ENCODE measurements at places on chromosomes 2 and 18.
A peak's percentile ranks its signal among the peaks of the same experiment; 100 is the strongest.

GRCh38 chr2:161426922-161427663 is 11.0 kb downstream of the TBR1 start:
- DNase-seq, result no peak

DNA sequence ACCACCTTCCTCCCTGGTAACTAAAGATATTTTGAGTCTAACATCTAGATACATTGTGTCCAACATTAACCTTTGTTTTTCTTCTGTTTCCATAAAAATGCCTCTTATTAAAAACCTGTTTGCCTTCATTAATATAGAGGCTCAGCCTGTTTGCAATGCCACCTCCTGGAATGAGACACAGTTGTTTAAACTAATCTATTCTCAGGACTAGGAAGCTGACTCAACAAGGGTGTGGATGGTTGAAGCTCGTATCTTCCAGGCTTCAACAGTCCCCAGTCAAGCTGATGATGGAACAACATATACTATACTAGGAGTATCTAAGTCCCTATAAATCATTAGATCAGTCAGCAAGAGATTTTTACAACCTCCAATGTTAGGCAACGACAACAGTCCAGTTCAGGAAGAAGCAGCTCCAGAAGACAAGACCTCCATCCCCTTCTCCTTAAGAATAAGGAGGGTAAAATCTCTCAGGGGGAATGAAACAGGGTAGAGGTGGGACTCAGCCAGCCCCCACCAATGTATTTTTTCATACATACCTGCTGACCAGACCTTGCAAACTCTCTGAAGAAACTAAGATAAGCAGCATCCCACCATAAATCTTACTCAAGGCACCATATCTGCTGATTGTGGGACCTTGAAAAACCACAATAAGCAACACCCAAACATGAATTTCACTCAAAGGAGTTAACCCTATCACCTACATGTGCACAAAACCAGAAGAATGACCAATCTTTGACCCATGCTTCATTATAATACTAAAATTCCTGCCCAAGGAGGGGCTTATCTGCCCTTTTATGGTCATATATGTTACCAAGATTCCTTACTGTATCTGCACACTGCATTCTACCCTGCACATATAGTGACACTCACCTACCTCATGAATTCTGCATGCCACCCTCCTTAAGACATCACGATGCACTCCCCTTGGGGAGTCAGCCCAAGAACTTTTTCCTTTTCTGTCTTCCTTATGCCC is 21.4 kb downstream of the ZNF24 start:
- DNase-seq, result peak; percentile 4

DNA sequence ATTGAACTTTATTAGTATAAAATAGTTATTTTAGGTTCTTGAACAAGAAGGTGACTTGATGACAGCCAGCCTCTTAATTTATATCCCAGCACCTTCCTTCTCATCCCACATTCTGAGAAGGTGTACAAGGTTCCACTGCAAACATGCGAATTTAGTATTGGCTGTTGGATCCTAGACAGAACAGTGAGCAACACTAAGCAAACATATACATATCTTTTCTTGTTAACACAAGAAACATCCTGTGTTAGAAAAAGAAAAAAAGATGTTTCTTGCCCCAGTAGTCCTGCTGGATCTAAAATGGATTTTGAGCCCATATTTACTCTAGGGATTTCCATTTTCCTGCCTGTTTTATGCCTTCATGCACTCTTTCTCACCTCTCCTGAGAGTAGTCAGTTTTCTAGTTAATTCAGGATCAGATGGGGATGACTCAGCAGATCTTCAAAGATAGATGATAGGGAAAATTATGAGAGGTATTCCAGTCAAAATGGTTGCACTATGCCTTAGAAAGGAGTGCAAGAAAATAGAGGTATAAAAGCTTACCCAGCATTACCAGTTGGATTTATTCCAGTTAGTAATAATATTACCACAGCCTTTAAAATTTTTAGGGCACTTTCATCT is 336.5 kb downstream of the MEIS1 start:
- DNase-seq, result no peak

GRCh38 chr2:185689906-185690539 is 48.6 kb upstream of the FSIP2 start:
- DNase-seq, result no peak

GRCh38 chr2:238772635-238773297 is 75.1 kb upstream of the TWIST2 start:
- no peak for DNase-seq

DNA sequence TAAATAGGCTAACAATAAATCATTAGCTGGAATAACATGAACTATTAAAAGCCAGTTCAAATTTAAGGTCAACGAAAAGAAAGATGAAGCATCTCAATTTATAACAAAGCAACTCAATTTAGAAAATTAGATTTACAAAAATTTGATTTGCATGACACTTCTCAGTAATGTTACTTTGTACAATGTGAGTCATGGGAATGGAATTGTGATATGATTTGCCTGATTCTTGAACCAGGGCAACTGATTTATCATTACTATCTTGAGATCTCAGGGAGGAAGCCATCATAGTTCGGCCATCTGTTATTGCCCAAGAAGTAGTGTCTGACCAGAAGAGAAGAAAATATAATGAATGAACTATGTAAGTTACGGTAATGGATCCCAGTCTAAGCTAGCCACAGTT is 193.1 kb downstream of the RIT2 start:
- DNase-seq, result no peak

DNA sequence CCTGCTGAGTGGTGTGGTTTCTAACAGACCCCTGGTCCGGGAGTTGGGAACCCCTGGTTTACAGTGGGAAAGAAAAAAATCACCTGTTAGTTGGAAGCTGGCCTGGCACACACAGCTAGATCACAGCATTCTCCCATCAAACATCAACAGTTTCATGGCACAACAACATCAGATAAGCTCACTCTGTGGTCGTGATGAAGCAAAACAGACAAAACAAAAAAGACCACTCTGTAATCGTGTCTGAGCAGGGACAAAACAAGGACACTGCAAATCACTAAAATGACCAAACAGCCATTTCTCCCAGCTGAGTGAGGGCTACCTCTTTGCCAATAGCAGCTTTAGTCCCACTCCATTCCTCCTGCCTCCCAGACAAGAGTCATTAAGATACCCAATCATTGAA is 9.0 kb upstream of the IMPACT start:
- DNase-seq, result no peak

DNA sequence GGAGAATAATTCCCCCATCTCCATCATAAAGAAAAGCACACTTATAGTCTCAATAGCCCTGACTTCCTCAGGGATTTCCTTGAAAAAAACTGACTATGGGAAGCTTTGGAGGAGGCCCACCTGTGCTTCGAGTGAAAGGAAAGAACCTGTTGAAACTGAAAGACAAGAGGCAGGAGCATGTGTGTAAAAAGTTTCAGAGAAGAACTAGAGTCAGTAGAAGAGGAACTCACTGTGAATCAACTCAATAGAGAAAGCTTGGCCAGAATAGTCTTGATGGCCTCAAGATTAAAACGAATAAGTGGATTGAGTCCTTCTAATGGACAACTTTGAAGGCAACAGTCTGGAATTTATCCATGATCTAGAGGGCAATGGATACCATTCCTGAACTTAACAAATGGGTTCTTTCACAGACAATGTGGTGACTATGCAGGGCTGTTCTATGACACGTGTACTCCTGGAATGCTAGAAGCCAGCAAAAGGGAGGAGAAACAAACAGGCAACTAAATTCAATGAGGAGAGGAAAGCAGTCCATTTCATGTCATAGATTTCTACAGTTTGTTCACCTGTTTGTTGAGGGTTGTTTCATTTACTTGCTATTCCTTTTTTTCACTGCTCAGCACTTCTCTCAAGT is 442.3 kb downstream of the GRB14 start:
- DNase-seq, result peak; percentile 16

GRCh38 chr2:222193328-222193983 is 105.3 kb downstream of the PAX3 start:
- DNase-seq, result peak; percentile 26

- DNase-seq, result no peak
Observed at GRCh38 chr2:197274349-197274748, 36.2 kb downstream of the ANKRD44 start.

GRCh38 chr18:25921677-25922421 is 168.6 kb downstream of the SS18 start:
- peak; percentile 14 for DNase-seq
